ACHN (cell line): ENCODE measurements at places on chromosomes 1 and 21.

DNA sequence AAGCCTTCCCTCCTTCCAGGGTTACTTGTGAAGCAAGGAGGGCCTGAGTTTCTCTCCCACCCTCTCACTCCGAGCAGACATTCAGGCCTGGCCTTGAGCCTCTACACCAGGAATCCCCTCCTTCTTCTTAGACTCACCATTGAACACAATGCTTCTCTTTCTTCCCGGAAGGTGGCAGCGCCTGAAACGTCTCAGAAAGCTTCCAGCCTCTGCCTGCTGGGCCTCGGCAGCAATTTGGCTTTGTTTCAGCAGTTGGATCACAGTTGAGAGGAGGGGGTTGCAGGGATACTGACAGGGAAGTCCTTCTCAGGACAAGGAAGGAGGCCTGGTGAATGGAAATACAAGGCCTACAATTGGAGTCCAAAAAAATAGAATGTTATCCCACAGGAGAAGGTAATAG lies 6.3 kb downstream of the CLDN8 start:
- no peak for DNase-seq

- DNase-seq = no peak
Measured at GRCh38 chr21:35044128-35044527, 5.0 kb downstream of the RUNX1 start.

GRCh38 chr1:7473223-7474142 lies 297.6 kb upstream of the VAMP3 start:
- DNase-seq = no peak

DNA sequence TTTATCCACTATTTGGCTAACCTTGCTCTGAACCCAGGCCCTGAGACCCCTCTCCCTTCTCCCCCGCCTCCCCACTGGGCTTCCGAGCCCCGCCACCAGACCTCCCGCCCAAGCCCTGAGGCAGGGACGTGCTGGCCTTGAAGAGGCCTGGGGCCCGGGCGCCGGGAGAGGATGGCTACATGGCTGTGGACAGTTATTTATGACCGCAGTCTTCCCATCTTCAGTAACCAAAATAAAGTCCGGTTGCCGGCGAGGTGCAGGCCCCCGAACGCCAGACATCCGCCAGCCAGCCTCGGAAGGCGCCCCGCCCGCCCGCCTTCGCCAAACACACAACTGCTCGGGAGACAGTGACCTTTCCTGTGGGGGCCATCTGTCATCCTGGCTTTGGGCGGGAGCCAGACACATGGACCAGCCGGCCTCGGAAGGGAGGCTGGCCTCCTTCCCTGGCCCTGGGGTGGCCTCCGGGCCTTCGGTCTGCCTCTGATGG lies 69.0 kb downstream of the DHRS3 start:
- no peak for DNase-seq

DNA sequence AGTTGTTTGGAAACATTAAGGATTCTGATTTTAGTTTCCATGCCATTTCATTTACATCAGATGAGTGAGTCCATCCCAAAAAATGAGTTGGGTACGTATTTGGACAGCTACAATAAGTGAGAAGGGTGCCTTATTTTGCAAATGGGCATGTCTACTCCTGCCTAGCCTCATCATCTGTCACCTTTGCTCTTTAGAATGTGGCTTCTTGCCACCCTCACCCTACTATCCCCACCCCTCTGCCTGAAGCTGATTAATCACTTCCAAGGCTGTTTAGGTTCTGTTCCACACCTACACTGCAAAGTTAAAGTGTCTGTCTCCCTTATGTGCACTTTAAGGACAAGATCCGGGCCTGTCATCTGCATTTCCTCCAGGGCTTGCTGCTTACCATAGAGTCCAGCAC lies 61.2 kb downstream of the ST6GALNAC5 start:
- DNase-seq = no peak

- no peak for DNase-seq
Measured at GRCh38 chr1:167084757-167085156, 5.4 kb downstream of the GPA33 start.

DNA sequence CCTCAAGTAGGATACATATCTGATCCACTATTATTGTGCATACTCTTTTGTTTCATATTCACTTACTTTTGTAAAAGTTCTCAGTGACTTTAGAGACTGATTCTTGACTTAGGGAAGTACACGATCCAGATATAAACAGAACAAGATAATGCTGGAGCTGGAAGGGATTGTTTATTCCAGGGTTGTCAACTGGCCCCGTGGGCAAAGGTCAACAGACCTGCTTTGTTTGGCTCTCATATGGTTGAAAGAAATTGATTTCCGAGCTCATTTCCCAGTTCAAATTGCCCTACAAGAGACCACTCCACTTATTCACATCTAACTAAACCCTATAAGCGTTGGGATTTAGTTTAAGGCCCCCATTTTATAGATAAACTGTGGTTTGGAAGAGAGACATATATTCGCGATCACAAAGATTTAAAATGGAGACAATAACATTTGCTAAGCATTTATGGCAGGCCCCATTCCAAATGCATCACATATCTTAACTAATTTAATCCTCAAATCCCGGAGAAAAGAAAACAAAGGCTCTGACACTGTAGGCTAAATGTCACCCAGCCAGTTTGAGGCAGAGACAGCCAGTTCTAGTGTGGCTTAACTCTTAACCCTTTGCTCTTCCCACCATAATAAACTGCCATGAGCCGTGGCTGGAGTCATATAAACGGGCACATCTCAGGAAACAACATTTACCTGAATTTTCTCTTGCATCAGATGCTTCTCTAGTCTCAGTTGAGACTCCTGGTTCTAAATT lies 20.6 kb downstream of the REG4 start:
- no peak for DNase-seq

GRCh38 chr21:28132713-28133112 lies 860.0 kb downstream of the LTN1 start:
- no peak for DNase-seq

- no peak for DNase-seq
Measured at GRCh38 chr1:161988413-161988812, 35.3 kb downstream of the OLFML2B start.

GRCh38 chr1:246210756-246211155 lies 296.3 kb downstream of the SMYD3 start:
- DNase-seq = no peak

GRCh38 chr1:64624218-64624713 lies 120.6 kb upstream of the RAVER2 start:
- DNase-seq = peak; percentile 9

GRCh38 chr1:196462086-196462485 lies 146.2 kb downstream of the KCNT2 start:
- no peak for DNase-seq

- no peak for DNase-seq
Measured at GRCh38 chr1:20493309-20493708, 7.3 kb upstream of the CAMK2N1 start.

DNA sequence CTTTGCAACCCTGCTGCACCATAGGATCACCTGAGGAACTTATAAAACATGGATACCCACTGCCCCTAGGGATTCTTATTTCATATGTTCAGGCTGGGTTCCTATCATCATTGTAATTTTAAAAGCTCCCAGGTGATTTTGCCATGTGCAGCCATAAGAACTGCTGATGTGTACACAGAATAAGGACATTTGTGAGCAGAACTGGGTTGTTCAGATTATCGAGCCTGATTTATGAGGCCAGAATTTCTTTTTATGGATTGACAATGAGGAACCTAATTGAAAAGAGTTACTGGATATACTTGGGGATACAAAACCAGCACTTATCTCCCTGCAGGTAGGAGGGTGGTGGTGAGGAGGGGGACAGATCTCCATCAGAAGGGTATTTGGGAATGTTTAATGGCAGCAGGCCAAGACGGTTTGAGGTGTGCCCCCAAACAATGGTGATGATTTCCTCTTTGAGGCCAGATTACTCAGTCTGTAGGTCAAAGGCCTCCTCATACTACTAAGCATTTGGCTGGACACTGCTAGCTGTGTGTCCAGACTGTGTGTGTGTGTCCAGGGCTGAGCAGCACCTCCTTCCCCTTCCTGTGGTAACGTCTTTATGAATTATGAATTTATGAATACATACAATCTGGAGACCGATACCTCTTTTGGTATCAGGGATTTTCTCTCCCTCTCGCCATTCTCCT lies 18.9 kb downstream of the NOS1AP start:
- no peak for DNase-seq

GRCh38 chr1:204599098-204599497 lies 82.9 kb downstream of the MDM4 start:
- DNase-seq = no peak

GRCh38 chr1:85838238-85838637 lies 130.0 kb upstream of the ZNHIT6 start:
- DNase-seq = no peak

GRCh38 chr21:37673801-37674575 lies 242.3 kb downstream of the KCNJ6 start:
- no peak for DNase-seq

DNA sequence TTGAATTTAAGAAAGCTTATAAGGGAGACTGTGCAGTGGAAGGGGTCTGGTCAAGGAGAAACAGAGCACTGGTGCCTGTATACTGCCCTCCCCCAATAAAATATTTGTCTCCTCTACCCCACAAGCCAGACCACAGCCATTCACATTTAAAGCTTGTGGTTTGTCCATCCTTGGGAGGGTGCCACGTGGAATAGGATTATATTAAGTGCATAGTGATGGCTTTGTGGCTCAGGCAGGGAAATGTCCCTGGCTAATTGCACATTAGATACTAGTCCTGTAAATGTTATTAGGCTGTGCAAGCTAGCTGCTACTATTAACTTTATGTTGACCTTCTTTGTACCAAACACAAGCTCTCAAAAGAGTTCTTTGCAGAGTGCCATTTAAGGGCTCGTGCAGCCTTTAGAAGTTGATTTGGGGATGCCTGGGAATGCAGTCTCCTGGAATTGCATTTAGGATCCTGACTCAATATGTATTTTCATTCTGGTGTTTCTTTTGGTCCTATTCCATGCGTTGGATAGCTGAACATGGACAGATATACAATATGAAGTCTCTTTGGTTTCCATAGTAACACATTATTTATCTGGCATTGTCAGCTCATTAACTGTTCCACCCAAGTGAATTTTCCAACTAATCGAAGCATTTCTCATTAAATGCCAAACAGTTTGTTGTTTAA lies 210.6 kb downstream of the ROR1 start:
- DNase-seq = no peak

GRCh38 chr21:35202431-35202830 lies 153.3 kb upstream of the RUNX1 start:
- DNase-seq = no peak

GRCh38 chr1:186178426-186179043 lies 196.5 kb downstream of the TPR start:
- DNase-seq = no peak

- no peak for DNase-seq
Measured at GRCh38 chr1:16120407-16120806, 35.5 kb downstream of the EPHA2 start.
